GM12891 (cell line): ENCODE measurements at places on chromosomes 1 and 21.

DNA sequence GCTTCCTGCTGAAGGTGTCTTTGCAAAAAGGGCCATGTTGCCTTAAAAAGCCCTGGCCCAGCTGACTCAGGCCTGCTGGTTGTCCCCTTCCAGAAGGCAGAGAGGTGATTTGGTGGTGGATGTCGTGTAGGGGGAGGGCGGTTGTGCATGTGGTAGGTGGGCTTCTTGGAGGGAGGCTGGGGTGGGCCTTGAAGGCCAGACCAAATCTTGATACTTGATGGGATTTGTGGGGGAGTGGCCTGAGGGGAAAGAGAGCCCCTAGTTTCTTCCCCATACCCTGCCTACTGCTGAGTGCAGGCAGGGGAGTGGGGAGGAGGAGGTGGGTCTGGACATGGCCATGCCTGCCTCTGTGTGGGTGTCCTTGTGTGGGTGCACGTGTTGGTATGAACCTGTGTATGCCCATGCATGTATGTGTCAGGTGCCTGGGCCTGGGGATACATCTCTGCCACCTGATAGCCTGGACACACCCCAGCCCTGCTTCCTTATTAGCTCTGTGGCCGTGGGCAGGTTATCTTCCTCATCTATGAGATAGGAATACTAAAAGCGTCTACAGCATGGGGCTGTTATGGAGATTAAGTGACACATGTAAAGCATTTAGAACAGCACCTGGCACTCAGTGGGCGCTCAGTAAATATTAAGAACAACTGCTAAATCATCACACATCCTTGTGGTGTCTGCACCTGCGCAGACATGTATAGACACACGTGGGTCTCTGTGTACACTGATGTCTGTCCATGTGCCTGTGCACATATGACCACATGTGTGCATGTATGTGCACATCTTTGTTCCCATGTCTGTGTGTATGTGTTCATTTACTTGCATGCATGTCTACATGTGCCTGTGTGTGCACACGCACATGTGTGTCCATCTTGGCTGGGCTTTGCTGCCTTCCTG, 17.0 kb downstream of the FAM151A start:
- no peak for DNase-seq

- DNase-seq, result no peak
Observed at GRCh38 chr1:53368314-53369033, 40.6 kb upstream of the LRP8 start.

GRCh38 chr1:183105449-183105848, 80.6 kb upstream of the LAMC2 start:
- no peak for DNase-seq

GRCh38 chr1:91701472-91701869, 184.5 kb downstream of the TGFBR3 start:
- no peak for DNase-seq

GRCh38 chr1:231796141-231796540, 169.6 kb downstream of the DISC1 start:
- no peak for DNase-seq

- DNase-seq, result no peak
Observed at GRCh38 chr1:48978413-48978812, 201.7 kb upstream of the BEND5 start.

DNA sequence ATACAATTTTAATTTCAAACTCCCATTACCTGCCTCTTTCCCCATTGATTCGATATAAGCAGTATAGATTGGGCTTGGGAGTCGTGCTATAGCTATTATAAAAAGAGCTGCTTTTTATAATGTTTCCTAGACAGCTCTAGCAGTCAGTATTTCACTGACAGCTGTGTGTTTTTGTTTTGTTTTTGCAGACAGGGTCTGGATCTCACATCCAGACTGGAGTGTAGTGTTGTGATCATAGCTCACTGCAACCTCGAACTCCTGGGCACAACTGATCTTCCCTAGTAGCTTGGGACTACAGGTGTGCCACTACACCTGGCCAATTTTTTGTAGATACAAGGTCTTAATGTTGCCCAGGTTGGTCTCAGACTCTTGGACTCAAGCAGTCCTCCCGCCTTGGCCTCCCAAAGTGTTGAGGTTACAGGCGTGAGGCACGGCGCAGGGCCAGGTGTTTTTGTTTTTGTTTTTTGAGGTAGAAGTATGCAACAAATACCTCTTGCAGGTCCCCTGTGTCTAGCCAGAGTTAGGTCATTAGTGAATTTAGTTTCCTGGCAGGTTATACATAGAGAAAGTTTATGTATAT, 1.7 kb downstream of the NASP start:
- DNase-seq, result no peak

- no peak for DNase-seq
Observed at GRCh38 chr1:194600716-194601115, 1414.3 kb upstream of the B3GALT2 start.

DNA sequence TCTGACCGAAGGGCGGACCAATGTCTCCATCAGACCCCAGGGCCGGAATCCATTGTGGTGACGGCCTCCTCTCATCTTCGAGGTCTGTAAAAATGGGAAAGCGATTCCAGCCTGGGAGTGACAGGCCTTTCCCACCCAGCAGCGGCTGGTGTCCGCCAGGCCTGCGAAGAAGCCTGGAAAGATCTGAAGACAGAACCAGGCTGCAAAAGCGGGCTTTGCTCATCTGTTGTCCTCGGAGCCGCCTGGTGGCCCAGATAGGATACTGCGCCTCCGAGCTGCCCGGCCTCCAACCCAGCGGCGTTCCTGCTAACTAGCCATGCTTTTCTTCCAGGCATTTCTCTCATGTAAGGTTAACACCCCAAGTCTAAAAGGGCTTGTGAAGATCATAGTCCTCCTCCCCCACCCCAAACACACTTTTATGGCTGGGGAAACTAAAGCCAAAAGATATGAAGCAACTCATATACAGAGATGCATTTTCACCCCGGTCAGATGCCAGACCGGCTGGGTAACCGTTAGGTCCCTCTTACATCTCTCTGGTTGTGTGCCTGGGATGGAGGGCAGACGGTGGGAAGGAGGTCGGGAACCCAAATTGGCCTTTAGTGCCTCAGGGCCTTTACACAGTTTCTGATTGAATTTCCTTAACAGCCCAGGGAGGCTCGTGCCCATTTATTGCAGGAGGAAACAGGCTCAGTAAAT, 1.9 kb upstream of the DHRS3 start:
- DNase-seq, result peak; percentile 69

GRCh38 chr1:213779228-213779627, 208.5 kb upstream of the PROX1 start:
- DNase-seq, result no peak

DNA sequence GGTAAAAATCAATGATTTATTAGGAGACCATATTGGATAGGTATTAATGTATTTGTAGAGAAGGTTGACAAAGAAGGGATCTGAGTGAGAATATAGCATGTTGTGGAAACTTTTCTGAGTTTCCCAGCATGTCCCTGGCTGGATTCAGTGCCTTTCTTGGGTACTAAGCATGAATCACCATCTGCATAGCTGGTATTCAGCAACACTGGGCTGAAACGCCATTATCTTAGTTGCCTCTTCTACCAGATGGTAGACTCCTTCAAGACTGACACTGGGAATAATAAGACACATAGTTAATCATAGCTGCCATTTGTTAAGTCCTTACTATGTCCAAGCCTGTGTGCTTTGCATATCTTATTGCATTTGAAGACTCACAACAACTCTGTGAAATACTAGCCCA, 45.5 kb downstream of the ATP5PF start:
- no peak for DNase-seq

DNA sequence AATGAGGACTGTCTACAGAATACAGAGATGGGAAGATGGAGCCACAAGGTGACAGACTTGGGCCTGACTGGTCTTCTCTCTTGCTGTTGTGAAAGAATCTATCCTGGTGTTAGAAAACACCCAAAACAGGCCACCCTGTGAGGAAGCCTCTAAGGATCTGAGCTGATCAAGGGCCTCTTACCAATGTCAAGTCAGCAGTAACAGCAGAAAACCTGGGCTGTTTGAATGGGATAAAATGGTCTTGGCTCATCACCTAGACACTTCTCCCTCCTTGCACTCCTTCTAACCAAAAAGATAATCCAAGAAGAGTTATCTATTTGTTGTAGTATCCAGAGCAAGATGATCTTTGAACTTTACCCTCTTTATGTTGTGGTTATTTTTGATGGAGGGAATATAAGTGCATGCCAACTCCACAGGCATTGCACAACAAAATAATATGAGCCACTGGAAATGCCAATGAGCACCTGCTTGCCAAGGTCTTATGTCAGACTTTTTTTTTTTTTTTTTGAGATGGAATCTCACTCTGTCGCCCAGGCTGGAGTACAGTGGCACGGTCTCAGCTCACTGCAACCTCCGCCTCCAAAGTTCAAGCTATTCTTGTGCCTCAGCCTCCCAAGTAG, 32.8 kb upstream of the ZNF281 start:
- no peak for DNase-seq

GRCh38 chr1:226133504-226134123, 52.9 kb downstream of the ACBD3 start:
- no peak for DNase-seq

GRCh38 chr1:113872219-113872935, 865 bp upstream of the PTPN22 start:
- DNase-seq, result no peak

DNA sequence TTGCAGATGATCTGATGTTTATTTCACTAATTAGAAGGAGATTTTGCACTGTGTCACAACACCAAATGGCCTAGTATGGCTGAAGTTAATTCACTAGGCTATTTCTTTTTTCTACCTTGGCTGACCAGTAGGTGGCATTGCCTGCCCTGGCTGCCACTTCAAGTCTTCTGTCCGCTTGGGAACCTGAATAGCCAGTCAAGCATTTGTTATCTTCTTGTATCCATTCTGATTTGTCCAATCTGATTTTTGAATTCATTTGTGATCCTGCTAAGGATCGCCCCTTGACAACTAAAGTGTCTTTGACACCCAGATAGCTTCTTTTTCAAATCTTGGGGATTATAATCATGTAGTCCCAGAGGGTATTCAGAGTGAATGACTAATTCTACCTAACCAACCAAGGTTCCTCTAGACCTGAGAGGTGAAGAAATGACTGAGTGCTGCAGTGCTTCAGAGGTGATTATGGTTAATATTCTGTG, 99.4 kb downstream of the GIPC2 start:
- peak; percentile 7 for DNase-seq

GRCh38 chr1:171772312-171772711, 9.1 kb upstream of the METTL13 start:
- DNase-seq, result no peak

GRCh38 chr21:16872616-16873015, 640.2 kb upstream of the CXADR start:
- DNase-seq, result no peak
